ENCODE measurements at places on chromosomes 2 and 18.

- no peak for DNase-seq
These were observed 325.2 kb downstream of the OSR1 start for GRCh38 chr2:19033240-19033639.

DNA sequence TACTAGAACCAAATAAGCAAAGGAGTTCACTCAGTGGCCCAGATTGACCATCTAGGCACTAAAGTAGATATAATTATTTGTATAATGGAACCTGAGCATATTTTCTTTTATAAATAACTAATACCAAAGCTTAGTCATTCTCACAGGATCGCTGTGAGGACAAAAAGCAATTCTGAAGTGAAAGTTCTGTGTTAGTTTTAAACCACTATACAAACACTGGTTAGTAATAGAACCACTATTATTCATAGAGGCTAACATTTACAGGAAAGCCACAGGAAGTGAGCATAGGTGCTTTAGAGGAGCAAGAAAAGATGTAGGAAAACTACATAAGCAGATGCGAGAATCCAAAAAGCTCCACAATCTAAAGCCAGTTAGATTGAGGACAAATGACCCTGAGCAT, 364.7 kb downstream of the XIRP2 start:
- no peak for DNase-seq

DNA sequence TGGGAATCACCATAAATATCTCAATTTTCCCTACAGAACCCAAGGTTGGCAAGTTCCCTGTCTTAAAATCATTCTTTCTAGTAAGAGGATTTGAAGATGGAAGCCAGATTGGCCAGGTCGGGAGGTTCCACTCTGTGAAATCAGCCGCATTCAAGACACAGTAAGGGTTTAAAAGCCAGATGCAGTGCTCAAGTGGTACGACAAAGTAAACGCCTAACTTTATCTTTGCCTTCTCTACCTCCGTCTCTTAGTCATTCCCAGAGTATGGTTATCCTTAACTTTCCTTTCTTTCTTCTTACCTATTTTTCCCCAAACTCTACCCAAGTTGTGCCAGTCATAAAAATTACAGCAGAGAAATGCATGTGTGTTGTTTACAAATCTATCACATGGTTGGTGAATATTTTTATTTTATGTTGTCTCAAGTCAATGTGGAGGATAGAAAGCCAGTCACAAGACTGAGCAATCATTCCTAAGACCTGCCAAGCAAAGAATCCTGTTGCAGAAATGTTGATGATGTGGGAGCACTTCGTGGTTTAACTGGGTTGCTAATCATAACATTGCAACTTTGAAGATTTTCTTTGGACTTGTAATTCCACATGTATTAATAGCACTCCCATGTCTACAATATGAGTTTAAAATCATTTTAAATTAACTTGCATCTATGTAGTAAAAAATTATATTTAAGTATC, 62.6 kb downstream of the SLC40A1 start:
- DNase-seq: no peak

GRCh38 chr2:186522450-186522849, 36.4 kb downstream of the ZC3H15 start:
- no peak for DNase-seq

DNA sequence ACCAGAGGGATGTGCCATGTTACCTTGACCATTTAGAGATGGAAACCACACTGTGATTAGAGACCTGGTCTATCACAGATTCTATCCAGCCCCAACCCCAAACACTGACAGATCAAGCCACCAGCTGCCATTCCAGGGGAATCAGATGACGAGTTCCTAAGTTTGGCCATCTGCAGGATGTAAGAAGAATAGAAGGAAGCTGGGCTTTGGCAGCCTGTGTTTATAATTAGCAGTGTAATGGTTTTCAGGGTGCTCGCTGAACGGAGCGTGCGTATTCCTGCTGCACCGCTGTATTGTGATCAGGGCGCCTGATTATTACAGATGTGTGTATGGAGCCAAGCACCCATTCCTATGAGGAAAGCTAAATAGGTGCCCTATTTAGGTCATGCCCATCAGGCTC, 138.1 kb downstream of the LRRC30 start:
- no peak for DNase-seq

- no peak for DNase-seq
These were observed 141.7 kb upstream of the SIX3 start for GRCh38 chr2:44799754-44800153.

DNA sequence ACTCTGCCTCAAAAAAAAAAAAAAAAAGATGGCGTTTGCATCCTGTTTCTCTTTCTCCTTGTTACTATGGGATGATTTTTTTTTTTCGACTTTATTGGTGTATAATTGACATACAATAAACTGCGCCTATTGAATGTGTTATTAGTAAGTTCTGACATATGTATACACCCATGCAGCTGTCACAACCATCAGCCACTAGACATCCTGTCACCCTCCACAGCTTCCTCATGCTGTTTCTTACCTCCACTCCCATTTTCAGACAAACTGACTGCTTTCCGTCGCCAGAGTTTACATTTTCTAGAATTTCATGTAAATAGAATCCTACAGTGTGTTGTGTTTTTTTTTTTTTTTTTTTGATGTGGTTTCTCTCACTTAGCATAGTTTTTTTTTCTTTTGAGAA, 27.9 kb downstream of the RRM2 start:
- DNase-seq: no peak

DNA sequence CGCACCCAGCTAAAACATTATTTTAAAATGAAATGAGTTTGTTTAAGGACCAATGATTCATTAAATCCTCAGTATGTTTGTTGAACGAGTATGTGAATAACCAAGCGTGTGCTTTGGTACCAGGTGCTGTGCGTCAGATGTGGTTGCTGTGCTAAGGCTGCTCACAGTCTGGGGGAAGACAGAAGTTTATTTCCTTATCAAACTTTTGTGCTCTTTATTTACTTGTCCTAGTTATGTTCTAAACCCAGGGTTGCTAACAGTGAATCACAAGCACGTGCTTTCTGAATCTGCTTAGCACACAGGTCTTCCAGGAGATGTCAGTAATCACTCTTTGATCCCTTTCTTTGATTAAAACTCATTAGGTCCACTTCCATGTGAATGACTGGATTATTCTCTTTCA, 37.0 kb downstream of the RAPGEF4 start:
- DNase-seq: no peak

- DNase-seq: no peak
These were observed 148.6 kb downstream of the LRATD1 start for GRCh38 chr2:14781142-14781541.

DNA sequence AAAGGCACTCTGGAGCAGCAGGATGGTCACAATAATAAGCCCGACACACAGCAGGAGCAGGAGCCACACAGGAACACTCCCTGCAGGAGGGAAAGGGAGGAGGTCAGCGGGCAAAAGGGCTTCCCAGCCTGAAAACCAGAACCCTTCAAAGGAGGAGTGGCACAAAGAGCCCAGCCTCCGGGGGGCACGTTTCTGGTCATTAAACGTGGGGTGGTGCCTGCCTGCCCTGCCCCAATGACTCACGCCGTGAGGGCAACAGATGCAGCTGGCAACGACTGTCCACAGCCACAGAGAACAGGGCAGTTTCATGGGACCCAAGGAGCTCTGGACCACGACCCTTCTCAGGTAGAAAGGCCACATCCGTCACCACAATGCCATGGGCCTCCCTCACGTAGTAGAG, 3.0 kb downstream of the PREB start:
- DNase-seq: peak; percentile 51

- DNase-seq: no peak
These were observed 60.0 kb downstream of the RNF144A start for GRCh38 chr2:6977113-6977741.

- DNase-seq: no peak
These were observed 33.6 kb upstream of the EFEMP1 start for GRCh38 chr2:55957142-55957541.

DNA sequence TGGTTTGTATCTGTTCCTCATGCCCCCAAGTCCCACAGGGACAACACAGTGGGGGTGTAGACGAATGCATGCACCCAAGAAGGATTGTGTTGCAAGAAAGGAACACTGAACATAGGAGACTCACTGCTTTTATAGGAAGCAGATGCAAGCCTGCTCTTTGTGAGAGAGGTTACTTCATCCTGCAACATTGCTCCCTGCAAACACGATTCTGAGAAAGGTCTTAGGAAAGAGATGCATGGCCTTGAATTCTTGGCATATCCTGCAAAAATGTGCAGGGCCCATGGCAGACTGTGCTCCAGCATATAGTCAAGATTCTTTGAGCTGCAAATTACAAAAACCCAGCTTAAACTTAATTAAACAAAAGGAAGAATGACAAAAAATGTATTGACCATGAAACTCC, 312.2 kb upstream of the MGAT5 start:
- no peak for DNase-seq

DNA sequence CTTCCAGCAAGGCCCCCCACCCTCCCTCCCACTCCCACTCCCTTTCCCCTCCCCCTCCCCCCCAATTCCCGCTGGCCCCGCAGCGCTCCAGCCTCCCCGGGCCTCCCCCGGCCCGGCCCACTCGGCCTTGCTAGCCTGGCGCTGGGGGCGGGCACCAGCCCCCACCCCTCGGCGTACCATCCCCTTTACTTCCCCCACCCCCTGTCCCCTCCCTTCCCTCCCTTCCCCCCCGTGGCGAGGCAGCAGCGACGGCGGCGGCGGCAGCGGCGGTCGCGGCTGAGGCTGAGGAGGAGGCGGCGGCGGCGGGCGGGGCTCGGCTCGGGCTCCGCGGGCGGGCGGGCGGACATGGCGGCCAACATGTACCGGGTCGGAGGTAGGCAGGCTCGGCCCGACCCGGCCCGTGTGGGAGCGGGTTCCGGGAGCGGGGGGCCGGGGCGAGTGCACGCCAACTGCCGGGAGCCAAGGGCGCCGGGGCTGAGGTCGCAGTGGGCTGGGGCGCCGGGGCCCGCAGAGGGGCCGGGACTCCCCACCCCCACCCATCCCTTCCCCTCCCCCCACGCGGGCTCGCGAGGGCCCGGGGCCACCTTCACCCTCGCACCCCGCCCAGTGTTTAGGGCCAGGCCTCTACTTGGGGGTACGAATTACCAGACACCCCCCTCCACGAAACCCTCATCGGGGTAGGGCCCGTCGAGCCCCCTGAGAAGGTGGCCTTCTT, at the start of gene MTA3:
TSS of gene MTA3 (plus strand) at position 232 of the 715 bp plus-strand sequence. CDS start at position 346, 114 bp downstream.
- peak; percentile 91 for DNase-seq

GRCh38 chr2:174012347-174013314, 47.5 kb upstream of the SP3 start:
- DNase-seq: peak; percentile 93

DNA sequence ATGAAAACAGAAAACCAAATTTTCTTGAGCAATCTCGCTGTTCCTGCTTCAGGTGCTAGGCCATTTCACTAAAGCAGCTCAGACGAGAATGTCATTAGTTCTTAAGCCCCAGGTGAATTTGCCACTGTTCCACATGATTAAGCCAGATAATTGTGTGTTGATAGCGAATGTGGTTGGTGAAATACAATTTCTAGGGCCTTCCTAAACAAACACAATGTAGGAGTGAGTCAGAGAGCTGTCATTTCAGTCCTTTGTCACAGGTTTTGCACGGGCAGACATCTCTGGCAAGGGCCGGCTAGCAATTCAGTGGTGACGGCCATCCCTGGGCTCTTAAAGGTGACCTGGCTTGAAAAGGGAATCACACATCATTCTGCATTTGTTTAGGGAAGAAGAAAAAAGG, 170.7 kb downstream of the TMEM182 start:
- no peak for DNase-seq

GRCh38 chr2:156437272-156437930, 1.2 kb downstream of the GPD2 start:
- no peak for DNase-seq

DNA sequence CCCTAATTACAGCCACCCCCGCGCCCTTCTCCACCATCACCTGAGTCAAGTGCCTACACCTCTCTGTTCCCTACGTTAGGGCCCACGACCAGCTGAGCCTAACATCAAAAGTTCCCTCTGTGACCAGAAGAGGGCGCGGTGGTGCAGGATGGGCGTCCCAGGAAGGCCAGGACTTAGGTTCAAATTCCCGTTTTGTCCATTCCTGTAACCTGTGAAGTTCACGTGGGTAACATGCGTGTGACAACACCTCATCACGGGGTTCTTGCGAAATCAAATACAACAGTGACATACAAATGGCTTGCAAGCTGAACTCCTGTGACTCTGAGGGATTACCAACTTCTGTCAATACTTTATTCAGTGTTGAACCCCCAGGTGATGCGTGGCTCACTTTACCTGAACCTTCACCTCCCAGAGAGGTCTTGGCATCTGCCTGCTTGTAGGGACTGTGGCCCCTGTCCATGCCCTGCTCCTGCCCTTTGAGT, 207.9 kb downstream of the ARL4C start:
- DNase-seq: peak; percentile 88

DNA sequence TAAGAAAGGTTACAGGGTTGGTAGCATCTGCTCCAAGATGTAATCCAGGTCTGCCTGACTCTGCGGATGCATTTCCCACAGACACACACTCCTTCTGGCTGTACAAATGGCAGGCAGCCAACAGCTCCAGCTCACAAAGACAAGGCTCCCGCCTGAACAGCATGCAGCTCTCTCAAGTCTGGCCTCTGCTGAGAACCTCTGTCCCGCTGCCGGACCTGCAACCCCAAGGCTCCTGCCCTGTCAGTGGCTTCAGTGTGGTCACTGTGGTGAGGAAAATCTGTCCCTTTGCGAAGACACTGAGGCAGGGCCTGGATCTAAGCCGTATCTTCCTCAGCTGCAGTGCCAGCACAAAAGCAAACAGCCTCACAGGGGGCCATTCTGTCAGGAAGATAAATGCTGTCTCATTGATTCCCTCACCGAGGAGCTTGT, 469.3 kb upstream of the MEX3C start:
- no peak for DNase-seq

DNA sequence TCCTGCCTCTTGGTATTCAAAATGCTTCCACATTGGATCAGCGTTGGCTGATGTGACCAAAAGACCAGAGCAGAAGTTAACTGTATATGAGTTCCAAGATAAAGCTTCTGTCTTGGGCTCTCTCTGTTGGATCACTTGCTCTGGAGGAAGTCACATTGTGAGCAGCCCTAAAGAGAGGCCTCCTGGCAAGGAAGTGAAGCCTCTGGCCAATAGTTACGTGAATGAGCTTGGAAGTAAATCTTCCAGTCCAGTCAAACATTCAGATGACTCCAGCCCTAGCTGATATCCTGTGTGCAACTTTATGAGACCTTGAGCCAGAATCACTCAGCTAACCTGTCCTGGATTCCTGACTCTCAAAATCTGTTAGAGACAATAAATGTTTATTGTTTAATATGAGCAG, 67.7 kb upstream of the CDKL4 start:
- no peak for DNase-seq

GRCh38 chr2:9638532-9638931, 7.7 kb upstream of the YWHAQ start:
- DNase-seq: peak; percentile 93

- no peak for DNase-seq
These were observed 28.7 kb upstream of the CCDC150 start for GRCh38 chr2:196610796-196611195.

GRCh38 chr18:59640721-59641120, 56.5 kb downstream of the CCBE1 start:
- no peak for DNase-seq

DNA sequence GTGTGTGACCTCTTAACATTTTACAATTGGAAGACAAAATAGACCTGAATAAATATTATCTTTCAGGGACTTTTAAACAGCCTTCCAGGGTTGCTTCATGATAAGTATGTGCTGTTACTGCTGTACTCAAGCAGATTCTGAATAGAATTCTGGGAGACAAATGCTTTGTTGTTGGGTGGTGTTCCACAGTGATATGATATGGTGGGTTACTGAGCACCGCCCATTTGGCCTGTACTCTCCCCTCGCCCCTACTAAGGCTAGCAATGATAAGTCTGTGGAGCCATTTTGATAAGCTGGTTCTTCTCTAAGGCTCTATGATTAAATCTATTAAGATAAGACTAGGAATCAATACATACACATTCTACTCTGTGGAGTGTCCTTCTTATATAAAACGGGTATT, 89.8 kb upstream of the ITGA4 start:
- DNase-seq: no peak

- DNase-seq: no peak
These were observed 1073.1 kb upstream of the FANCL start for GRCh38 chr2:59314031-59314766.

All from posterior vena cava (tissue), 2 donors.